ENCODE measurements at places on chromosomes 3 and 15.

- DNase-seq = no peak
Measured at GRCh38 chr3:119625451-119626153, 27.9 kb downstream of the PLA1A start.

DNA sequence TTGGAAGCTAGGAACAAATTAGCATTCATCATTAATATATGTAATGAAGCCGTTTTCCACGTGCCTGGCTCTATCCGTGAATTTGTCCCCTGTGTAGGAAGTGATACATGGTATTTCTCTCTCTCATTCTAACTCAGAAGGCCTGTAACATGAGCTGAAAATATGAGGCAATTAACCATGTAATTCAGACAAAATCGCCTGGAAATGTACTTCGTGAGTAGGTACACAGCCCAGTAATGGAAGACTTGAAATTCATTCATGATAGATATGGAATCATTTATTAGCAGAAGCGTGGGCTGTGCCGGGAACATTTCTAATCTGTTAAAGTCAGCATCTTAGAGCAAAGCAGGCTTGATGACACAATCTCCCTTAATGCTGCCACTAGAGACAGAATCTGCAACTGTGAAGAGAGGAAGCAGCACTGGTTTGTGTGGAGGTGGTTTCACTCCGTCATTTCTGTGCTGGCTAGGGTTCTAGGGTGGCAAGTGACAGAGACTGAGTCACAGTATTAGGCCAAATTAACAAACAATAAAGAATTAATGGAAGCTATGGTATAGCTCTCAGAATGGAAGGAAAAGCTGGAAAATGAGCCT is 225.0 kb upstream of the PROK2 start:
- no peak for DNase-seq

GRCh38 chr3:29516164-29516563 is 235.3 kb downstream of the RBMS3 start:
- no peak for DNase-seq

- DNase-seq = no peak
Measured at GRCh38 chr15:38733331-38733730, 168.7 kb upstream of the RASGRP1 start.

- no peak for DNase-seq
Measured at GRCh38 chr3:168847291-168847883, 751.7 kb upstream of the GOLIM4 start.

- no peak for DNase-seq
Measured at GRCh38 chr3:191019855-191020254, 157.4 kb upstream of the GMNC start.

- no peak for DNase-seq
Measured at GRCh38 chr3:112976001-112976400, 1.1 kb upstream of the CD200R1 start.

DNA sequence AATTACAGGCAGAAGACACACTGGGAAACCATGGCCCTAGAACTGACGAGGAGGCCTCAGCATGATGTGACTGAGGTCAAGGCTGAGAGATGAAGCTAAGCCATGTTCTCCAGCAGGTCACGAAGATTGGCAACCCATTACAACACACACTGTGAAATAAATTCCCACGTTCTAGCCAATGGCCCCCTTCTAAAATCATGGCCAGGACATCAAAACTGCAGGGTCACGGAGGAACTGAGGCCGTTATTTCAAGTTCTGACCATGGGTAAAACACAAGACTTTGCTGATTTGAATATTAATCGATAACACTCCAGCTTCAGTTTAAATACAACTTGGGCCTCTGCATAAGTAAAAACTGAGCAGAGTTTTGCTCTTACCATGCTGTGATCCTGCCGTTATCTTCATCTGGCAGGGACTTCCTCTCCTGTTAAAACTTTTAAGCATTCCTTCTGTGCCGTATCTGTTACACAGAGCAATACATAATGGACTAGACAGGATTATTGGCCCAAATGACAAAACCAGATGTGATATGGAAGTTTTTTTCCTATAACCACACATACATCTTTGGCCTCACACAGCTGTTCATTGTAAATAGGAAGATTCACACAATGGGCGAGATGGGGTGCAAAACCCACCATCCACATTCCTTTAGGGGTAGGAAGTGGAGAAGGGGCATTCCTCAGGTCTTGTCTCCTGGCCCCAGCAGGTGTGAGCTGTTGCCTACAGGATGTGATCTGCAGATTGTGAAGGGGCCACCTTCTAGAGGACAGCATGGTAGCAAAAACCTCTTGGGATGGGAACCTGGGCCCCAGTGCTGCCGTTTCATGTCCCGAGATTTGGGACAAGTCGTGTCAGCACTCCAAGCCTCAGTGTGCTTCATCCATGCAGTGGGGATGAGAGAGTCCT is 207.4 kb downstream of the OPA1 start:
- DNase-seq = no peak

GRCh38 chr15:59124261-59124660 is 19.3 kb downstream of the CCNB2 start:
- no peak for DNase-seq

- no peak for DNase-seq
Measured at GRCh38 chr3:54931182-54931581, 3.3 kb upstream of the LRTM1 start.

DNA sequence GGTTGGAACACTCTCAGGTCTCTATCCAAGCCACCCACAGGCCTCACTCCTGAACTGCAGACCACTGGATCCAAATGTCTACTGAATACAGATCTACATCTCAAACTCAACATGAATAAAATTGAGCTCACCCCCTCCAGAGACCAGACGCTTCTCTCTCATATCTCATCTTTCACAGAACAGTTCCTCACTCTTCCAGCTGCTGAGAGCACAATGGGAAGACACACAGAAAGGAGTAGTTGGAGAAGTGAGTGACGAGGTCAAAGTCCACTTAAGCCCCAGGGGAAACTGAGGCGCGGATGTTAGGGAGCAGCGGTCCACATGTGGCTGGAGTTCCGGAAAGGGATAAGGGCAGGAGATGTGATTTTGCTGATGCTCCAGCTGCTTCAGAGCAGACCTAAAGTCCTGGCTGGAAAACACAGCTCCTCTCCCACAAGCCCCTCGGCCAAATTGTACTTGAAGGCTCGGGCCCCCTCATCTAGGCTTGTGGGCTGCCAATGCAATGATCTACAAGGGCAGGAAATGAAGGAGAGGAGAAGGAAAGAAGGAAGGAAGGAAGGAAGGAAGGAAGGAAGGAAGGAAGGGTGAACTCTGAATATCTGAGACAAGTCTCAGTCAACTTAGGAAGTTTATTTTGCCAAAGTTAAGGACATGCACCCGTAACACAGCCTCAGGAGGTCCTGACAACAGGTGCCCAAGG is 211.2 kb upstream of the TLE3 start:
- no peak for DNase-seq

GRCh38 chr3:149004622-149005021 is 13.3 kb downstream of the GYG1 start:
- DNase-seq = no peak

- no peak for DNase-seq
Measured at GRCh38 chr3:137987723-137988122, 22.2 kb upstream of the CLDN18 start.

- DNase-seq = no peak
Measured at GRCh38 chr15:57677204-57677603, 29.3 kb upstream of the POLR2M start.

DNA sequence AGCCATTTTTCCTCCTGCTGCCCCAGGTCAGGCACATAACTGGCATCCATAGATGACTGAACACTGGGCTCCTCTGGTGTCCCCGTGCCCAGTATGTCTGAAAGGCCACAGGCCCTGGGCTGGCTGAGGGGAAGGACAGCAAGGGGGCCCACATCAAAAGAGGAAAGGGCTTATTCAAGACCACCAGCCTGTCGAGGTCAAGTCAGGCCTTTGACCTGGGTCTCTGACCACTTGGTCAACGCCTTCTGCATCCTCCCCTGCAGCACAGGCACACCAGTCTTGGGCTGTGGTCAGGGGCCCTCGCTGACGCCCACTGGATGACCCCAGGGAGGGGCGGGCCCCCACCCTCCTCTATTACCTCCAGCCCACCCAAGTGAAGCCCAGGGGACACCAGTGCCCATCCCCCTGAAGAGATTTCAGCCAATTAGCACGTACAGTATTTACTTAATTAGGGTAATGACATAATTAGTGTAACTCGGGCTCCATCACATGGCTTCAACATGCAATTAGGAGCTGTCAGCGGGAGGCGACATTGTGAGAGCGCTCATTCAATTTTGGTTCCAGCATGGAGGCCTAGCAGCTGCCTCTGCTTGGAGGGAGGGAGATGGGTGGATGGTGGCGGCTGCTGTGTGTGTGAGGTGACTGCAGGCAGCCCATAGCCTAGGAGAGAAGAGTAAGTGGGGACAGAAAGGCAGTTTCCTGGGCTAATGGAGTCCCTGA is 13.5 kb upstream of the DNAH1 start:
- DNase-seq = no peak

DNA sequence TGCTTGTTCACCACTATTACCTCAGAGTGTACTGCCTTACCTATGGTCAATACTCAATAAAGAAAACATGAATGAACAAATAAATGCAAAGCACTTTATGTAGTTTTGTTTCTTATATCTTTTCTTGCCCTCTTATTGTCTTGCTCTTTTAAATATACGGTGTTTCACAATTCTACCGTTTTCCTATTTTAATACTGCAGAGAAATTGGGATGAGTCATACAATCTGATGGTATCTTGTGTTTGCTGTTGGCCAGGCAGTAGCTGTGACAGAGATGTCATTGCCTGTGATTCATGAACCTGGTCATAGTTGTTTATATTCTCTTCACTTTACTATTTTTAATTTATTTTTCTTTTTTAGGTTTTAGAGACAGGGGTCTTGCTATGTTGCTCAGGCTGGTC is 48.3 kb downstream of the SERP1 start:
- DNase-seq = no peak

DNA sequence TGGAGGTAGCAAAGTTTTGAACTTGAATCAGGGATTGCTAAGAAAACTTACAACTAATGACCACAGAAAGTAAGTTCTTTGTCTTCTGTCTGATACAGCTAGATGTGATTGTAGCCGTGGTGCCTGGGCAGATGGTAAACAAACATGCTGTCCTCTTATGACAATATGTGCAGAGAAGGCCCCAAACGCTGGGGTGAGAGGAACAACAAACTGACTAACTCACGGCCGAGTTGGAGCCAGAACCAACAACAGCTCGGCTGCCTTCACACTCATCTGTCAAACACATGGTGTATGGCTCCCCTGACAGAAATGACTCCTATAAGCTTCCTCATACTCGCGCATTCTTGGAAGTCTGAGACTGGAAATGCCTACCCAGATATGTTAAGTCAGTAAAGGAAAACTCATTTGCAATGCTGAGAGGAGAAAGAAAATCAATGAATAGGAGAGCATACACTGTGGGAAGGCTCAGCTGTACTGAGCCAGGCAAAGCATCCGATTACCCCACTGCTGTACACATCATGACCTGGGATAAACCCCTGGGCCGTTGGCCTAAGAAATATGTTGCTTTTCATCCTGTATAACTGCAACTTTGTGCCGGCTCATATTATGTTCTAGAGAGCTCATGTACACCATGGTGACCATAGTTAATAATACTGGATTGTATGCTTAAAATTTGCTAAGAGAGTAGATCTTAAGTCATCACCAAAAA is 5.7 kb downstream of the THBS1 start:
- DNase-seq = no peak

DNA sequence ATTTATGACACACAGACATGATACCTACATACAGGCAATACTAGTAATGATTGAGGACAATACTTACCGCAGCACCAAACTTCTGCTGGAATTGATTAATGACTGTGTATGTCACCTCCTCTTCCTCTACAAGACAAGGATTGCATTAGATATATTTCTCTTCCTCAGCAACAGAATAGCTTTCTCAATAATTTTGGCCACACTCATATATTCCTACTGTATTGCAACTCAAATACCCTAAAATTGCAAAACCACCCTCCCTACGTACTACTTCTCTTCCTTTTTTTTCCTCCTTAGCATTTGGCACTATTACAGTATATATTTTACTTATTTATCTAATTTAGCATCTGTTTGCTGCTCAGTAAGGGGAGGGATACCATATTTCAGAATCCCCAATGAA is 14.8 kb downstream of the EXD1 start:
- no peak for DNase-seq

GRCh38 chr3:73813291-73813690 is 188.6 kb upstream of the PDZRN3 start:
- DNase-seq = no peak

GRCh38 chr3:143203142-143203541 is 83.6 kb downstream of the CHST2 start:
- no peak for DNase-seq

DNA sequence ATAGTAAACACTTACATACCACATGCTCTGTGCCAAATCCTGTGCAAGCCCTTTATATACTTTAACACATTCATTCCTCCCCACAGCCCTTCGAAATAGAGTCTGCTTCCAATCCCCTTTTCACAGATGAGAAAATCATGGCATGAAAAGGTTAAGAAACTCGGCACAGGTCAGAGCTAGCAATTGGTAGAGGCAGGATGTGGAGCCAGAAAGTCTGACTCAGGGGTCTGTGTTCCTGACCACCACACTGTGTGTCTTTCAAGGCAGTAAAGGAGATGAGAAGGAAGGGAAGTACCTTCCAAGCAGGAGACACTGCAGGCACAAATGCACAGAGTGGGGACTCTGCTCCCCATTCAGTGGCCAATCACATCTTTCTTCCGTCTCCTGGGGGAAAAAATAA is 61.1 kb downstream of the SCN11A start:
- no peak for DNase-seq

DNA sequence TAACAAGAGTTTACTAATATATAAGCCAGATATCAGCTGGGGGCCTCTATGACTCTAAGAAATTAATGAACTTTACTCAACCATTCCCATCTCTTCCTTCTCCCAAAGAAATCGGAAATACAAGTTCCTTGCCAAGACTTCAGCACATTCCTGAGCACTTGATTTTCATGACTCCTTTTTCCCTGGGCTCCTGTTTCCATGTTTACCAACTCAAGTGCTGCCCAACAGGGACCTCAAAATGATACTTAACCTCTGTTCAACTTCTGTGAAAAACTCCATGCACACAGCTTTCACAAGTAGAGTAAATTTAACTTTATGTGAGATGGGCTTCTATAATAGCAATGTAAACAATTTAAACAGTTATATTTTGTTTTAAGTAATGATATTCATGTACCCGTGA is 315.8 kb upstream of the CDIN1 start:
- DNase-seq = no peak

DNA sequence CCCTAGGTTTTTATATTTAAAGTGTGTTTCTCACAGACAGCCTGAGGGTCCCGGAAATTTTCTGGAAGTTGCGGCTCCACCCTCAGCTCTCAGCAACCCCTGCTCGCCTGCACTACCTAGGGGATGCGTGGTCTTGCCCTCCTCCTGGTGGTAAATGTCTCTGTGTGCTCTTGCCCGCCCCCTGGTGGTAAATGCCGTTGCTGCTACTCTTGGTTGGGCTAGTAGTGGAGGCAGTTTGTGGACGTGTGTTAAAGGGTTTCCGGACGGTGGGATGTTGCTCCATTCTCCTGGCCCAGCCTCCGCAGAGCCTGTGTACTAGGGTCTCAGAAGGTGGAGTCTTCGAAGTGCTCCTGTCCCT is 27.4 kb downstream of the STOML1 start:
- DNase-seq = peak; percentile 95

GRCh38 chr3:121637922-121638321 is 22.8 kb downstream of the HCLS1 start:
- no peak for DNase-seq

GRCh38 chr3:127050733-127051132 is 67.8 kb downstream of the PLXNA1 start:
- peak; percentile 22 for DNase-seq

- DNase-seq = no peak
Measured at GRCh38 chr3:30549600-30549999, 56.8 kb upstream of the TGFBR2 start.

Data from activated effector memory CD4-positive, alpha-beta T cell treated with anti-CD3 and anti-CD28 coated beads, Interleukin-2, amount 50 U/mL, for 16 hours (primary cell).